ENCODE measurements at places on chromosomes 6 and 20.
A peak's percentile ranks its signal among the peaks of the same experiment; 100 is the strongest.

DNA sequence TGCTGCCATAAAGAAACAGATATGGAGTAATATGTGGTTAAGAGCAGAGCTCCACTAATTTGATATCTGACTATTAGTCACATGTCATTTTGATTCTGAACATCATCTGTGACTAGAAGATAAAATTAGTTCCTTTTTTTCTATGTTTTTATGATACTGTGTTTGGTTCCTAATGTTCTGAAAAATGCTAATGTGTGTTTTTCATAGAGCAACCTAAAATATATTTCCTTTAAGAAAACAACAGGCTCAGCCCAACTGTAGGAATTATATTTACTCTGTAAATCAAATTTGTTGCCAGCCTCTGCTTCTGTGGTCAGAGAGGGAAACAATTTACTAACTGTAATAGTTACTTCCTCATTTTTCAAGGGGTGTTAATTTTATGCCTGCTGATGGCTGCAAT, 33.3 kb upstream of the TXLNB start:
- no peak overlapping the region for H3K4me3 ChIP-seq
- H3K27ac ChIP-seq = no peak overlapping the region
- no peaks in the 10 kb centered on the region for H3K27me3 ChIP-seq

DNA sequence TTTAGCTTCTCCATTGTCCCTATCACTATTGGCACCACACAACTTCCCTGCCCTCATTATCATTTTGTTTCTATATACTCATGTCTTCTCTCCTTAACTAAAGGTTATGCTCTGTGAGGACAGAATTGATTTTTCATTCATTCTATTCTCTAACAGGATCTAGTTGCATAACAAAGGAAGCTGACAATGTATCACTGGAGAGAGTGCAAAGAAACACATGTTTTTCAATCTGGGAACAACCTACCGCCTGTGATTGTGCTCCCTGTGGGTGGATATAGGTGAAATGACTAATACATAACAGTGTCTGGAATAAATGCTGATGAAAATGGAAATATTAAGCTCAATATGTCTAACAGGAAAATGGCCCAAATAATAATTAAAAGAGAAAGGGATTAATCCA, 56.6 kb downstream of the COL12A1 start:
- H3K4me3 ChIP-seq = no peak overlapping the region
- DNase-seq = no peak
- no peaks in the 10 kb centered on the region for H3K4me1 ChIP-seq
- no peaks in the 10 kb centered on the region for H3K27me3 ChIP-seq
- no peaks in the 10 kb centered on the region for H3K36me3 ChIP-seq

- no peaks in the 10 kb centered on the region for H3K36me3 ChIP-seq
- no peak overlapping the region for H3K4me3 ChIP-seq
- H3K27ac ChIP-seq = no peak overlapping the region
- DNase-seq = no peak
- no peaks in the 10 kb centered on the region for H3K4me1 ChIP-seq
- H3K27me3 ChIP-seq = no peaks in the 10 kb centered on the region
These were observed 330.7 kb downstream of the COL12A1 start for GRCh38 chr6:74875193-74875592.

DNA sequence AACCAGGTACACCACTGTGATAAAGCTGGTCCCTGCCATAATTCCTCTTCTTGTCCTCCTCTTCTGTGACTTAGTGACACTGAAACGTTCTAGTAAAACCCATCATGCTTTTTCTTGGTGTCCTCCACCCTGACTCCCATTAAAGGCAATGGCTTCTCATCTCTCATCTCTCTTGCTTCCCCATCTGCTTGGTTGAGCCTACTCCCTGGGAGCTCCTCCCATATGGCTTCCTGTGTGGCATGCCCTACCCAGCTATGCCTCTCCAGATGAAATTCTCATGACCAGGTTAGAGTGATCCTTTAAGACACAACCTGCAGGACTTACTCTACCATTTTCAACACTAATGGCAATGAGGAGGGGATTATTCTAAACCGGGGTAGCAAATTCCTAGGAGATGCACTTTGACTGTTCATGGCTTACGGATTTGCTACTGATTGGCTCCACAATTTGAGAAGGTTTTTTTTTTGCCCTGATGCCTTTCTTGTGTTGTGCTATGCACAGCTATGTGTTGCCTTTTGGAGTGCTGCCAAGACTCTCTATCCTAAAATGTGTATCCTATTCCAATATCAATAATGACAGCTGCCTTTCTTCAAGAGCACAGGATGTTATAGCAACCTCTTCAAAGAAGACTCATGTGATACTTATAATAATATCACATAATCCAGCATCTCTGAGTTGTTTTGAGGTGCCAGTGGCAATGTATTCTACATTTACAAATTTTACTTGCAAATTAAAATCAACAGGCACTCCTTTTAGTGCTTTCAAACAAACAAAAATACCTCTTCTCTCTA, 6.1 kb downstream of the SIRPG start:
- H3K27me3 ChIP-seq = no peaks in the 10 kb centered on the region
- H3K27ac ChIP-seq = no peak overlapping the region
- H3K4me1 ChIP-seq = no peaks in the 10 kb centered on the region
- DNase-seq = no peak

- no peaks in the 10 kb centered on the region for H3K4me1 ChIP-seq
- H3K27me3 ChIP-seq = no peaks in the 10 kb centered on the region
- H3K4me3 ChIP-seq = no peak overlapping the region
- no peak overlapping the region for H3K27ac ChIP-seq
- no peaks in the 10 kb centered on the region for H3K36me3 ChIP-seq
These were observed 52.3 kb upstream of the IFNGR1 start for GRCh38 chr6:137271245-137272183.

DNA sequence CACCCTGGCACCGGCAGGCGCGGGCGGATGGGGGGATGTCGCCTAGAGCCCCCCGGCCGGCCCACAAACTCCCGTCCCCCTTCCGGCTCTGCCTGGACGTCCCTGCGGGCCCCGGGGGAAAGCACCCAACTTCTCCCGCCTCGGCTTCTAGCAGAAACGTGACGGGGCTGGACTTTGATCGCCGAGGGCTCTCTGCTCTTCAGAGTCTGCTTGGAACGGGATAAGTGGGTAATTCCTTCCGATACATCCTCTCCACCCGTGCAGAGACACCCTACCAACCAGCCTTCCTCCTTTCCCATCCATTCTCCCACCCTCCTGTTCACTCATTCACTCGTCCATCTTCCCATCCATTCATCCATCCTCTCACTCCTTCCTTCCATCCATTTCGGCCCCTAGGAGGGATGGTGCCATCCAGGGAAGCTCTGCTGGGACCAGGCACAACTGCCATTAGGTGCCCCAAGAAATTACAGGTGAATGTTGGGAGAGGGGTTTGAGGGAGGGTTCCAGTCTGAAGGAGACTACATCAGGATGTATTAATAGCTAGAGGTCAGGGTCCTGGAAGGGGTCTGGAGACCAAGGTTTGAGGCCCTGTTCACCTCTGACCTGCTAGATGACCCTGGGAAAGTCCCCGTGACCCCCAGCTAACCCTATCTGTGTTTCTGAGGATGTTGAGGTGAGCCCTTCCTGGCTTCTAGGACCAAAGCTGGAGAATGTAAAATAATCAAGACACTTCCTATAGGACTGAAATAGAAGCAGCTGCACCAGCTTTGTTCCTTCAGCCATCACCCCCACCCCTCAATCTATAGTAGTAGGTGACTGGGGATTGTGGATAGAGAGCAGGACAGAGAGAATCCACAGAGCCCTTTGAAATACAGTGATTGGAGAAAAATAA, 538 bp downstream of the TTLL9 start:
- H3K36me3 ChIP-seq = no peaks in the 10 kb centered on the region
- peak overlapping the region; percentile 65 for H3K4me3 ChIP-seq
- H3K27ac ChIP-seq = no peak overlapping the region
- H3K27me3 ChIP-seq = no peaks in the 10 kb centered on the region
- no peak for DNase-seq
- peaks cover 3% of the 10 kb centered on the region for H3K4me1 ChIP-seq

- no peaks in the 10 kb centered on the region for H3K27me3 ChIP-seq
- no peak overlapping the region for H3K27ac ChIP-seq
- no peaks in the 10 kb centered on the region for H3K36me3 ChIP-seq
- no peak for DNase-seq
These were observed 23.7 kb downstream of the ADGRF5 start for GRCh38 chr6:46898006-46898405.

- peaks cover 2% of the 10 kb centered on the region for H3K27me3 ChIP-seq
- H3K4me1 ChIP-seq = no peaks in the 10 kb centered on the region
- no peak for DNase-seq
These were observed 228.6 kb upstream of the PMEPA1 start for GRCh38 chr20:57938158-57939108.

- H3K36me3 ChIP-seq = no peaks in the 10 kb centered on the region
- H3K4me3 ChIP-seq = no peak overlapping the region
- H3K4me1 ChIP-seq = peaks cover 27% of the 10 kb centered on the region
- no peaks in the 10 kb centered on the region for H3K27me3 ChIP-seq
- H3K27ac ChIP-seq = no peak overlapping the region
- DNase-seq = no peak
These were observed 229.4 kb downstream of the TBC1D7 start for GRCh38 chr6:13098793-13099570.

DNA sequence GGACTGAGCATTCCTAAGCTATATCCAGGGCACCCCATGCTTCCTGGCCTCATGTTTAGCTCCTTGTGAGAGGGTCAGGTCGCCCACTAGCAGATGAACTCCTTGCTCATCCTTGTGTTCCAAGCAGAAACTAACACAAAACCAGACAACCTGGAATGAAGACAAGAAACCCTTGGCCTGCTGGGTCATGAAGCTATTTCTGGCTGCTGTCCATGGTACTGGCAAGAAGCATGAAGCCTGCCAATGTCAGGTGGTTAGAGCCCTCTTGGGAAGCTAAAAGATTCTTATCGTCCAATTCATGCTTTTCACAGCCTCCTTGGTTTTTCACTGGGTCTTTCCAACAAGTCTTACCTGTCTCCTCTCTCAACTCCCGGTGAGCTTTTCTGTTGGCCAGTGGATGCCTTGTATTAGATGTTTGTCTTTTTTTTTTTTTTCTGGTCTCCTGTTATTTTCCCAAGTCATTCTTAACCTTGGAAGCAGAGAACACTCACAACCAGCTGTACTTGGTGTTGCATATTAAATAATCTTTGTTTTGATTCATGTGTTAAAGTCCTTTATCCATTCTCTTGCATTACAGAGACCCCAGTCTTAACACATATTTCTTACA, 180.3 kb downstream of the ANKRD60 start:
- H3K36me3 ChIP-seq = no peaks in the 10 kb centered on the region
- no peak overlapping the region for H3K4me3 ChIP-seq
- peaks cover 11% of the 10 kb centered on the region for H3K27me3 ChIP-seq
- H3K4me1 ChIP-seq = no peaks in the 10 kb centered on the region

GRCh38 chr20:48671141-48671540, 156.7 kb downstream of the PREX1 start:
- H3K36me3 ChIP-seq = no peaks in the 10 kb centered on the region
- H3K27ac ChIP-seq = no peak overlapping the region
- H3K4me3 ChIP-seq = no peak overlapping the region
- H3K27me3 ChIP-seq = no peaks in the 10 kb centered on the region
- H3K4me1 ChIP-seq = no peaks in the 10 kb centered on the region

- DNase-seq = no peak
- no peaks in the 10 kb centered on the region for H3K36me3 ChIP-seq
- no peak overlapping the region for H3K4me3 ChIP-seq
- no peaks in the 10 kb centered on the region for H3K4me1 ChIP-seq
These were observed 29.4 kb downstream of the SDCBP2 start for GRCh38 chr20:1299522-1299921.

- H3K27me3 ChIP-seq = no peaks in the 10 kb centered on the region
- peaks cover 42% of the 10 kb centered on the region for H3K4me1 ChIP-seq
- DNase-seq = no peak
- no peak overlapping the region for H3K4me3 ChIP-seq
- H3K36me3 ChIP-seq = no peaks in the 10 kb centered on the region
These were observed 133.9 kb upstream of the MYLIP start for GRCh38 chr6:15994814-15995459.

DNA sequence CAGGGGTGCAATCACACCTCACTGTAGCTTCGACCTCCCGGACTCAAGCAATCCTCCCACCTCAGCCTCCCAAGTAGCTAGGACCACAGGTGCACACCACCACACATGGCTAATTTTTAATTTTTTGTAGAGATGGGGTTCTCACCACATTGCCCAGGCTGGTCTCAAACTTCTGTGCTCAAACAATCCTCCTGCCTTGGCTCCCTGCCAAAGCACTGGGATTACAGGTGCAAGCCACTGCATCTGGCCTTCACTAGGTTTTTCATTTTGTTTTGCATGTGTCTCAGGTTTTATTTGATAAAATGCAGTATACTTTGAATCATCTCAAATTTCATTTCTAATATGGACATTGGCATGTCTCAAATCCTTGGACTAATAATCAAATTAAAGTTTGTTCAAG, 98.7 kb downstream of the SLC16A10 start:
- H3K4me3 ChIP-seq = no peak overlapping the region
- H3K4me1 ChIP-seq = no peaks in the 10 kb centered on the region
- H3K36me3 ChIP-seq = no peaks in the 10 kb centered on the region

GRCh38 chr20:54532573-54532972, 57.2 kb downstream of the DOK5 start:
- no peak overlapping the region for H3K27ac ChIP-seq
- DNase-seq = no peak
- no peaks in the 10 kb centered on the region for H3K27me3 ChIP-seq
- no peaks in the 10 kb centered on the region for H3K36me3 ChIP-seq
